Adrenal gland (tissue), 19 donors: ENCODE measurements at places on chromosomes 3 and 15.
A peak's percentile ranks its signal among the peaks of the same experiment; 100 is the strongest.

- no peak for DNase-seq
Measured at GRCh38 chr3:101193957-101194356, 126.4 kb downstream of the IMPG2 start.

- DNase-seq = no peak
Measured at GRCh38 chr3:153621953-153622352, 459.9 kb downstream of the RAP2B start.

GRCh38 chr15:62052713-62053112, 7.5 kb downstream of the VPS13C start:
- DNase-seq = no peak

- no peak for DNase-seq
Measured at GRCh38 chr3:134087060-134087974, 57.6 kb upstream of the SLCO2A1 start.

- no peak for DNase-seq
Measured at GRCh38 chr15:85819938-85820337, 25.2 kb upstream of the KLHL25 start.

DNA sequence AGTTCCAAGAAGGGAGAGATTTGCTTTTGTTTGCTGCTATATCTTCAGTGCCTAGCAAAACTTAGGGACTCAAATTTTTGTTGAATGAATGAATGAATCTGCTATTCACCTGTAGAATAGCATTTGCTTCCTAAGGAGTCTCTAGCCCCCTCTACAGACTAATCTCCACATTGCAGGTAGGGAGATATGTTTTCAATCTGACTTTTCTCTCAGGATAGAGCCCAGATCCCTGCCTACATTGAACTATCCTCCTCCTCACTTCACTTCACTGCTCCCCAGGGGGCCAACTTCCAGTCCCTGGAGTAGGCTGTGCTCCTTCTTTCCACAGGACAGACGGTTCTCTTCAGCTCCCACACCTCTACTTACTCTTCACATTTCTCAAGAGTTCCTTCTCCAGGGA, 81.9 kb upstream of the PTX3 start:
- DNase-seq = no peak

DNA sequence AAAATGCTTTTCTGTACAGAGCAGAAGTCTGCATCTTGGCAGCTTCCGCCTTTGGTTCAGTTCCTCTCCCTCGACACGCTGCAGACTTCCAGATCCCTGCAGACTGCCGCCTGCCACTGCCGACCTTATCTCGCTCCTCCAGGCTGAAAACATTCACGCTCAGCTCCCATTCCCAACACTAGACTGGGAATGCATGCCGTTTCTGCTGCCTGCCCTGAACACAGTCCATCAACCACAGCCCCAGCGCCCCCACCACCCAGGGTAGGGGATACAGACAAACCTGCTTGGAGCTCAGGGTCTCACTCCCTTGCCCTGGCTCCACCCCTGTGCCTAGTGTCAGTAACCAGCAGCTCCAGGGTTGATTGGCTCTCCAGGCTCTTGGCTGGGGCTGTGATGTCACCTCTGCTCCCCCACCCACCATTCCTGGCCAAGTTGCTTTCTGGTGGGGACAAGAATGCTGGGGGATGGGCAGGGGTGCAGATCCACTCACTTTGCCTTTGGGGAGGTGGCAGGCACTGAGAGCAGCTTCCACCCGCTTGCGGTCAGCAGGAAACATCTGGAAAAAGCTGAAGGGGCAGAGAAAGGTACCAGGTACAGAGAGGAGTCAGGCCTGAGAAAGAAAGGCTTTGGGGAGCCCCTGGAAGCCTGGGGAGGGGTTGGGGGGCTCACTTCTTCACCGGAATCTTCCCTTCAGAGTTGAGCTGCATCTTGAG, 6.1 kb downstream of the PLCB2 start:
- DNase-seq = no peak

DNA sequence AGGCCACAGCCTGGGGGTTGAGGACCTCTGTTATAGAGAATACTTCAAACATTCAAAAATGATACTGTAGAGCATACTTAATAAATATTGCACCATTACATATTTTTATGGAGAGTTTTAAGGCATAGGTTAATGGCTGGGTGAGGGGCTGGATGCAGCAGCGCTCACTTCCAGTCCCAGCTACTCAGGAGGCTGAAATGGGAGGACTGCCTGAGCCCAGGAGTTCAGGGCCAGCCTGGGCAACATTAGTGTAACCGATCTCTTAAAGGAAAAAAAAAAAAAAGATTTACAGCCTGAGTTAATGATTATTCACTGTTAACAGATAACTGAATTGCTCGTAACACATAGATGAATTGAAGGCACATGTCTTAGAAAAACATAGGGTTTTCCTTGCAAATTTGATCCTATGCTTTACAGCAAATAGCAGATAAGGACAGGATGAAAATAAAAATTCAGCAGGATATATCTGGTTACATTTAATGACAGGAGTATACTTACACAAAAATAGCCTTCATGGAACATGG, 282.9 kb downstream of the TBC1D5 start:
- no peak for DNase-seq

GRCh38 chr15:89101302-89102193, 13.3 kb downstream of the ABHD2 start:
- peak; percentile 93 for DNase-seq

GRCh38 chr3:50336452-50337174, 4.0 kb downstream of the RASSF1 start:
- no peak for DNase-seq

DNA sequence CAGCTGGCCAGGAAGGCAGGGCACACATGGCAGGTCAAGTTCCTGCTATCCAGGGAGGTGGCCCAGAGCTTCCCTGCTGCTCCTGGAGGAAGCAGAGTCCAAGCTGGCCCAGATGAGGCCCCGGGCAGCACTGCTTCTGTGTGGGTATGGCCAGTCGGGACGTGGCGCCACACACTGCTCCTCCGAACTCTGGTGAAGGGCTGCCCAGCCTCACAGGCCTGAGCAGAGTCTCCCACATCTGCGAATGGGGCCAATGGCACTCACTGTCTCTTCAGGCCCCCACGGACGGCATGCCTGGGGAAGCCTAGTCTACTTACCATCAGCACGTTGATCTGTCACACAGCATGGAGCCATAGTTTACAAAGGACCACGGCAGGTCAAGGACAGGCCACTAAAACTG, 2.5 kb upstream of the PLA2G4F start:
- no peak for DNase-seq

GRCh38 chr3:9666704-9667445, 17.6 kb downstream of the MTMR14 start:
- no peak for DNase-seq

DNA sequence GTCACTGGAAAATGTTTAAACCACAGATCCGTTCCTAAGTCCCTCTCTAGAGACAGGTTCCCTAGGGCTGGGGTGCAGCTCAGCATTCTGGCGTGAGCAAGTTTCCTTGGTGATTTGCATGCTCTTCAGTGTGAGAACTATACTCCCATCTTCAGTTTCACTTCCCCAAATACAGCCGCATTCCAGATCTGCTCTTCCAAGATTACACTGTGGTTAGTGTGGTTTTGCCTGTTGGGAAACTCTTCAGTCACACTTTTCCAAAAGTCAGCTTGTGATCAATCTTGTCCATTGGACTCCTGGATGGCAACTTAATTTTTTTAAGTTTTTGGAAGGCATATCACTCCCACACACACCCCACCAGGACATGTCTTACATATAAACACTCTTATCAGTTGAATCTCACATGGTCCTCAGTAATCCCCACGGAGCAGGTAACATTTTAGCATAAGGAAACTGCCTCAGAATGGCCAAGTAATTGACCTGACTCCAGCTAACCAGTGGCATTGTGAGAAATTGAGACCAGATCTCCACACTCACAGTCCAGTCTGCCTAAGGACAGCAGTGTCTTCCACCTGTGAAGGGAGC, 33.5 kb upstream of the PTPN23 start:
- DNase-seq = no peak

- no peak for DNase-seq
Measured at GRCh38 chr3:196617256-196617655, 22.2 kb upstream of the NRROS start.

DNA sequence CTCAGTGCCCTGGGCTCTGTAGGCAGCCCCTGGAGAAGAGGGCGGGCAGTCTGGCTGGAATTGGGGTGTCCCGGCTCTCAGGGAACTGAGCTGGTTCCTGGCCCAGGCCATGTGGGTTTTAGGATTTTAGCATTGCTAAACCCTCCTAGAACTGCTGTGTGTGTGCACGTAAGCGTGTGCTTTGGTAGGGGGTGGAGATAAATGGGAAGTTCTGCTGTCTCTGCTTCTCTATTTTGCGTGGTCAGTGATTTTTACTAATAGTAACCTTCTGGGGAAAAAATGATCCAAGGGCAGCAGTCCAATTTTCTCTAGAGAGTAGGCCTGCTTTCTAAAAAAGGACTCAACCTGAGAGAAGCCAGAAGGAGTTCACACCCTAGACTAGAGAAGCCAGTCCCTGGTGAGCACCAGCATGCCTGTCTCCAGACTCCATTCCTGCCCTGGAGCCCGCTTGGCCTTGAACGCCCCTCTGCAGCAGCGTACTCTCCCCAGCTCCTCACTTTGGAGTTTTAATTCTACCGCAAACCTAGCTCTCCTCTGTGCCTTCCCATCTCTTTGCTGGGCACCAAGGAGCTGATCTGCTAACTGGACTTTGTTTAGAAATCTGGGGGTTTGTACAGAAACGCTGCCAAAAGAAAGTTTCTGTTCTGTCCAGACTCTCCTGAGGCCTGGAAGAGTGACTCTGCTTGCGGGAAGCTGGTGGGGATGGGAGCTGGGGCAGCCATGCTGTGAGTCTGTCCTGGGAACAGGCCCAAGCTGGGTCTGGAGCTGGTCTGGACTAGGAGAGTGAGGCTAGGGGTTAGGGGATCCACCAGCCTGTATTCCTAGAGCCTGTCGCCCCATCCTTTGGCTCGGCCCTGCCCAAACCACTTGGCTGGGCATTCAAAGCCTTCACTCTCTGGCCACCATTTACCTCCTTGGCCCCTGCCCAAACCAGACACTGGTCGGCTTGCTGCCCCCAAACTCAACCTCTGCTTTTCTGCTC, 19.7 kb downstream of the CORO2B start:
- peak; percentile 18 for DNase-seq

DNA sequence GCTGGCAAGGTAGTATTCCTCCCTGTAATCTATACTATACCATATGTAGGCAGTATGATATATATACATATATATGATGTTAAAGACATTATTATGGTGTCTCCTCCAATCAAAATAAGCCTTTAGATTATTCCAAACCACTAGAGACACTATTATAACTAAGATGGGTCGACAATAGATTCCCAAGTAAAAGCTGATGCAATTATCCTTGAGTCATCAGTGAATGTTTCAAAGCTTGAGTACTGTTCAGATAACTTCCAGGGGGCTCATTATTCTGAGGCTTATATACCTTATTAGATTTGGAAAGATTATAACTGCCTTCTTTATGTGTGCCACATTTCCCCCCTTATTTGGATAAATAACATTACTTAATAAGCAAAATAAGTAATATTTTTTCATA, 11.9 kb upstream of the C3orf38 start:
- DNase-seq = no peak

DNA sequence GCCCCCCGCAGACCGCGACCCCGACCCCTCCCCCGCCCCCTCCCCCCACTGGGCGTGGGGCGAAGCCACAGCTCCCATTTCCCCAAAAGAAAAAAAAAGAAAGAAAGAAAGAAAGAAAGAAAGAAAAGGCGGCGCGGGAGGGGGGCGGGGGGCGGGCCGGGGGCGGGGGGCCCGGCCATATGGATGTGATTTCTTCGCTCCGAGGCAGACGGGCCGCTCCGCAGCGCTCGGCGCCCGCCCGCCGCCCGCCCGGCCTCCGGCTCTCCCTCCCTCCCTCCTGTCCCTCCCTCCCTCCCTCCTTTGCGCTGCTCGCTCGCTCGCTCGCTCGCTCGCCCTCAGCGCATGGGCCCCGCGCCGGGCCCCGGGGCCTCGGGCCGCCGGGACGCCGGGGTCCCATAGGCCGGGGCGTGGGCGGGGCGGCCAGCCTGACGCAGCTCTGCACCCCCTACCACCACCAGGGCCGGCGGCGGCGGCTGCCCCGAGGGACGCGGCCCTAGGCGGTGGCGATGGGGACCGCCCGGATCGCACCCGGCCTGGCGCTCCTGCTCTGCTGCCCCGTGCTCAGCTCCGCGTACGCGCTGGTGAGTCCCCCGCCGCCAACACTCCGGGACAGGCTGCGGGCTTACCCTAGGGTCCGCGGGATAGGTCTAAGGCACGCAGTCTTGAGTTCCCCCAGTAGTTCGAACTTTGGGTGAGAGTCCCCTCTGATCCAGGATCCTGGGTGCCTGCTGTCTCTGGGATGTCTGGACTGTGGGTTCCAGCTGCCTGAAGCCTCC, 5.7 kb downstream of the PTH1R start:
- DNase-seq = no peak

DNA sequence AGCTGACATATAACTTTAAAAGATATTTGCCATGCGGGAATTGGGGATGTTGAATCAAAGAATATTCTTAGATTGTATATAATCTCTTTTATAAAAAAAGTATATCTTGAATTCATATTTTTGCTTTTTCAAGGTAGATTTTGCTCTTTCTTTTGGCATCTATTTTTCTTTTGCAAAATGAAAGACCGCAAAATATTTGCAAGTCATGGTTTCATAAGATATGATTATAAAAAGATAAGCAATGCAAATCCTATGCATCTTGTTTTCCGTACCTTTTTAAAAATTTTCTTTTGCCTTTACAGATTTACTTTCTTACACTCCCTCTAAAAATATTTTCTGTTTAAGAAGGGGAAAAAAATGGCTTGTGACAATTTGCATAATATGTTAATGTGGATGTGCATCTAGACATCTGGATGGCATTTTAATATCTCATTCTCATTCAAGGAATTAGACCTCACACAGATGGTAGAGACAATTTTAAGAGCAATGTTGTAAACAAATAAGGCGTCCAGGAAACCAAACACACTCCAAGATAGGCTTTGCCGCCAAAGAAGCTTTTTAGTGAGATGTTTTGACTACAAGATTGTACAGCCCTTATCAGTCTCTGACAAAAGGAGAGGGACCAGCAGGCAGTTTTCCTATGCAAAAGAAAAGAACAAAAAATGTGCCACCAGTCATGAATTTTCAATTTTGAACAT, 371.1 kb downstream of the CHL1 start:
- no peak for DNase-seq

- peak; percentile 15 for DNase-seq
Measured at GRCh38 chr15:95131131-95131556, 899.8 kb downstream of the MCTP2 start.

- DNase-seq = no peak
Measured at GRCh38 chr3:24264011-24264410, 230.6 kb downstream of the THRB start.

- peak; percentile 92 for DNase-seq
Measured at GRCh38 chr3:99925584-99926230, 108.0 kb downstream of the CMSS1 start.

DNA sequence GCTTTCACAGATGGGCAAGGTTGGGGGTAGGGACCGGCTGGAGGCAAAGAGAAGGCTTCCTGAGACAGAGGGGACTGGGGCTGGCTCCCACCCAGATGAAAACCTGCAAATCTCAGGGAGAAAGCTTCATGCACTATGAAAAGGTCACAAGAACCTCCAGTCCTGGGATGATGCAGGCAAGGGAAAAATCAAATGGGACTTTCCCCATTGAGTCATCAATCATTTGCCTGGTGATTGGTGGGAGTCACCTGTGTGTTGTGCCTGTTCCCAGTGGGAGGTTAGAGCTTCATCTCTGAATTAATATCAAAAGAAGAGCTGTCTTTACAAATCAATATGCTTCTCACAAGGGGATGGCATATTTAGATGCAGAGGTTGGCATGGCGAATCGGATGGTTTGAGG, 49.9 kb downstream of the CACNA1D start:
- DNase-seq = peak; percentile 26

- DNase-seq = no peak
Measured at GRCh38 chr3:15783361-15783969, 14.3 kb downstream of the ANKRD28 start.

GRCh38 chr15:69659454-69660050, 206.9 kb downstream of the RPLP1 start:
- DNase-seq = no peak

- DNase-seq = no peak
Measured at GRCh38 chr15:90087454-90088154, 14.7 kb downstream of the IDH2 start.
